Stimulated activated CD8-positive, alpha-beta memory T cell treated with anti-CD3 and anti-CD28 coated beads, Interleukin-4, amount 100 ng/mL, for 1 hour (primary cell): ENCODE measurements at places on chromosomes 16 and 17.

DNA sequence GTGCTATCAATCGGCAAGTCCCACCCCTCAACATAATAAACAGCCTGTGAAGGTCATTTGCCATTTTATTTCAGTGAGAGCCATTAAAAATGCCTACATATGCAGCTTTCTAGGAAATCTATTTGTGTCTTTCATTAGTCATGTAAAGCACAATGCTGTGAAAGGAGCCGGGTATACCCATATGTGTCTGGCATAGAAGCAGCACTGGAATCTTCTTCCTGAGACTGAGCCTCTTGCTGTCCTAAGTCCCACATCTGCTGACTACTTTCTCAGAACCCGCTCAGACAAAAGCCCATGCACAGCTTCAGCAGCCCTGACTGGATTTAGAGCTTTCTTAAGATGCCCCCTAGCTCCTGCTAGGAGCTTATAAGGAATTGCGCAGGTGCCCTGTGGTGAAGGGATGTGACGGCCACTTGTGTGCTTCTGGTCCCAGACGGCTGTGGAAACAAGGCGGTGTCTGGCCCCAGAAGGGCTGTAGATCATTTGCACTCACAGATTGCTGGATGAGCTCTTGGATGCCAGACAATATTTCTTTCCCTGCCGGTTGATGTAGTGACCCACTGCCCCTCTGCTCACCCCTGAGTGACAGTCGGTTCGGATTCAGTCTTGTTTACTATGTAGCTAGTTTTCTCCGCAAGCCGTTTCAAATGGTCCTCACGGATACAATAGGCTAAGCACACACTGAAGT lies 172.2 kb downstream of the ANKFN1 start:
- no peak for DNase-seq

DNA sequence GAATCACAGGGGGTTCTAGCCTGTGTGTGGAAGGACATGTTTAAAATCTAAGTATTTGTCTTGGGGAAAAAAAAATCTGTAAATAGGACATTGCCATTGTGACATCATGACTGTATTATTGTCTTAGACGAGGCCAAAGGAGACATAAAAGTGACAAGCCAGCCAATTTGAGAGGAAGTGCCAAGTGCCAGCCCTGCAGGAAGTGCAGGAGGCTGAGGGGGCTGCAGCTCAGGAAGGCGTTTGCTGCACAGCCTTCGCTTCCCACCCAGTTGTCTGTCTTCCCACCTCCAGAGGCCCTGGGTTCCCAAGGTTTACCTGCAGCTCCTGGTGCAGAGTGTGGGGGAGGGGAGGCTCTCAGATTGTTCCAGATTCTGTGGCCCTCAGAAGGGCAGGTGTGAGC lies 1.3 kb downstream of the ADCY7 start:
- no peak for DNase-seq

- no peak for DNase-seq
Observed at GRCh38 chr17:14545156-14545906, 244.4 kb downstream of the HS3ST3B1 start.

DNA sequence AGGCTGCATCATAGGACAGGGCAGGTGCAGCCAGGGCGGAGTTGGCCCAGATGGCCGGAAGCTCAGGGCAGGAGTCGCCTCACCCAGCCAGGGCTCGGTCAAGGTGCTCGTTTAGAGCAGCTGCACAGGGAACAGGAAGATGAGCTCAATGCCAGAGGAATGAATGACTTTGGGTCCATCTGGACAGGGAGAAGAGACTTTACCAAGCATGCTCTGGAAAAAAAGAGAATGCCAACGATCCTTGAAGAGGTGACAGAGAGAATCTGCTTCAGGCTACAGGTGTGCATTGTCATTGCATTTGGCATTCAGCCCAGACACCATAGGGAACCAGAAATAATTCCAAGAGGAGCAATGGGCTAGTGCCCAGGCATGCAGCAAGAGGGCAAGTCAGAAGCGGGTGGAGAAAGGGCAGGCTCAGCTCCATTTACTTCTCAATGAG lies 6.7 kb upstream of the MPP3 start:
- no peak for DNase-seq

DNA sequence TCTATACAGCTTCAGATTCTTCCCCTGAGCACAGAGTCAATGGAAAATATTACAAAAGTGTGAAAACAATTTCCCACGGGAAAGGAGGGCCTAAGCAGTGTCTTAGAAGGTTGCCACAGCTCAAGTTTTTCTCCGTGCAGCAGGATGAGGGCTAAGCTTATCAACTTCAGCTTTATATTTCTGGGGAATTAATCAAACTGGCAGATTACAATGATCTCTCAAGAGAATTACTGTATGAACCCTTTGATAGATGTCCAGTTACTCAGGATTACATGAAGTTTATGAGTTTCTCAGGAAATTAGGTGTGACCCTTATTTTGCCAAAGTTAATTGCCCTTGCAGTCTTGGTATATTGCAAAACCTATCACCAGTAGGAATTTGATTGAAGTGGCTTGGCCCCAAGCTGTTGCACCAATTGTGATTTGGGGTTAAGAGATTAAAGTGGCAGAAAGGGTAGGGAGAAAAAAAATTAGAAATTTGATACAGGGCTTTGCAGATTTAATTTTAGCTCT lies 298.4 kb downstream of the MAP2K6 start:
- no peak for DNase-seq

DNA sequence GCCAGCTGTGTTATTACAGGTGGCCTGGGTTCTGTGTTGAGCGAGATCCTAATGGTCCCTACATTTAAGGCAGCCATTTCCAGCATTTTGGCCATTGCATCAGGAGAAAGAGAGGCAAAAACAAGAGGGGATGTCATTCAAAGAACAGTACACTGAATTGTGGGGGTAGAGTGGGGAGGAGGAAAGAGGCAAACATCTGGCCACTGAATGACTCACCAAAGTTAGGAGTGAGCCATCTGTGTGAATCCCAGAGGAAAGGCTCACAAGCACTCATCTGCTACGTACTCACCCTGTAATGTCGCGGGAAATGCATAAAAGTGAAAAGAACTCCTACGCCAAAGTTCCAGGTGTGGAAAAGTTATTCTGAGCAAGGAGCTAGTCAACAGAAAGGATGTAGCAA lies 16.7 kb downstream of the KRABD2 start:
- DNase-seq = no peak

DNA sequence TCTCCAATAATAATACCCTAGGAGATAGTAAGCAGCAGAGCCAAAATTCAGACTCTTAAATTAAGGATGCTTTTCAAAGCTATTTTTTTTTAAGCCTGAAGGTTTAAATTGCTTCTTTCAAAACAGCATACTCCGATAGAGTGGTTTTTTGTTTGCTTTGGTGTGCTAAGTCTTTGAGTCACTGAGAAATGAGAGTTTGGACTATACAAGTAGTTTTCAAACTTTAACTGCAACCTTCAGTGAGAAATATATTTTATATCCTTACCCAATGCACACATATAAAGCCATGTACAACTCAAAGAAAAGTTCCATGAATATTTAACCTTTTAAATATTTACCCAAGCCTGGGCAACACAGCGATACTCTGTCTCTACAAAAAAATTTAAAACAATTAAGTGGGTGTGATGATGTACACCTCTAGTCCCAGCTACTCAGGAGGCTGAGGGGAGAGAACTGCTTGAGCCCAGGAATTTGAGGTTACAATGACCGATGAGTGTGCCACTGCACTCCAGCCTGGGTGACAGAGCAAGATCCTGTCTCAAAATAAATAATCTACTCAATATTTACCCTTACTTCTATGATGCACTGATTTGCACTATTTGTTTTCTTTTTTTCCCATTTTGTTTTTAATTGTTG lies 19.2 kb downstream of the DCUN1D3 start:
- no peak for DNase-seq

DNA sequence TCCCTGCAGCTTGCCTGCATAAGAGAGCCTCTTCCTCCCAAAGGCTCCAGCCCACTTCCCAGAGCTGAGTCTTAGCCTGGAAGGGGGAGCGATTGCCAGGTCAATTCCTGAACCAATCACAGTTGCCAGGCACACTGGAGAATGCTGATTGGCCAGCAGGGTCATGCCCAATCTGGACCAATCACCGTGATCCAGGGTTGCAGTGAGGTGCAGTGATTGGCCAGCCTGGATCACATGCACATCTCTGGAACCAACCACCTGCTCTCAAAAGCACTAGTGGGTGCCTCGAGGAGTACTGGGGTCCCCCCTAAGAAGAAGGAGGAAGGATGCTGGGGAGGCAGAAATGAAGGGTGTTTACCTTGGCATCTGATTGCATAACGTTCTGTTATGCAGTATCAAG lies 18.4 kb downstream of the NAGPA start:
- no peak for DNase-seq

GRCh38 chr17:78224231-78225087 lies 7.0 kb upstream of the TMEM235 start:
- no peak for DNase-seq

GRCh38 chr17:34171245-34171818 lies 83.8 kb upstream of the CCL2 start:
- DNase-seq = peak; percentile 15

GRCh38 chr17:82200743-82201497 lies 11.7 kb downstream of the CCDC57 start:
- no peak for DNase-seq

DNA sequence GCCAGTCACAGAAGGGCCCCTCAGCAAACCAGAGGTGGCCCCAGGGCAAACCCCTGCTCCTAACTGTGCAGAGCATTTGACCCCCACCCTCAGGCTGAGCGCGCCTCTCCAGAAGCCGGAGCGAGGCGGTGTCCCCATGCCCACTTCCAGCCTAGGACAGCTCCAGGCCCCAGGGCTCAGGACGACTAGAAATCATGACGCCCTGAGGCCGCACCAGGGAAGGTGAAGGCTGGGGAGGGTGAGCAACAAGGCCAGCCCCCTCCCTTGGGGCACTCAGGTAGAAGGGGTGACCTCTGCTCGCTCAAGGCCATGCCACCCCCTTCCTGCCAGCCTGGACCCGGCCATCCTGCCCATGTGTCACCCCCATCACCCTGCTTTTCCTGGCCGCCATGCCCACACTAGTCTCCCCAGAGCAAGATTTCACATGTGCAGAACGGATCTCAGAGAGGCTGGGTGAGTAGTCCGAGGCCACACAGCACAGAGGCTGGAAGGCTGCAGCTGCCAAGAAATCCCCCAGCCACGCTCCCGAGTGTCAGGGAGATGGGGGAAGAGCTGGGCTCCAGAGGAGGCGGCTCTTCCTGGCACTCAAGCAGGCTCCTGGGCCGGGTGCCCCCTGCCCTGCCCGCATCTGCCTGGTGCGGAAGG lies 2.1 kb upstream of the PVALEF start:
- no peak for DNase-seq

DNA sequence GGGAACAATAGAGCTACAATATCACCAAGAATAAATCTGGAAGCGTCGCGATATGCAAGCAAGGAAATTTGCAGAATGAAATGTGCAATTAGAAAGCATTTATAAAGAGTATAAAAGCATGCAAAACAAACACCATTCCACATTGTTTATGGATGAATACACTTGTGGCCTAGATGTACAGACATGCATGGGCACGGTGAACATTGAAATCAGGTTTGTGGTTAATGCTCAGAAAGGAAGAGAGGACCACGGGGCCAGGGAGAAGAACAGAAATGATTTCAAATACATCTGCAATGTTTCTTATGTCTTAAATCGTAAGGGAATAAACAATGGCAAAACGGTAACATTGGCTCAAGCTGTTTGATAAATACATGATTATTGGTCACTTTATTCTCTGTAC lies 235.9 kb downstream of the FOXL1 start:
- no peak for DNase-seq

- no peak for DNase-seq
Observed at GRCh38 chr16:84950906-84951305, 60.4 kb downstream of the ZDHHC7 start.

DNA sequence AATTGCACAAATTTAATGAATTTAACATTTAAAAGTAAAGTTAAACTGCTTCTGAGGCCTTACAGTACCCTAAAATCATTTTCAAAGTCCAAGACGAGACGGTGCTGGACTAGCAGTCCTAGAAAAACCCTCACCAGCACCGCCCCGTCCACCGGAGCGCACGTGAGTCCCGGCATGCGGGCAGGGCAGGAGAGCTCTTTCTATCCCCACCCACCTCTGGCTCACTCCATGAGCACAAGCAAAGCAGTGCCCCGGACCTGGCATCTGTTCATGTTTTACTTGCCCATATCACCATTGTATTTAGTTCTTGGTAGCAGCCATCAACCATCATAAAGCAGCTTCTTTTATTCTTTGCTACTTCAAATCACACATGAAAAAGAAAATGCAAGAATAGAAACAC lies 41.7 kb downstream of the ANKRD11 start:
- no peak for DNase-seq

GRCh38 chr16:78743556-78743955 lies 644.1 kb downstream of the WWOX start:
- no peak for DNase-seq

GRCh38 chr17:50661795-50662391 lies 27.2 kb downstream of the ABCC3 start:
- no peak for DNase-seq

DNA sequence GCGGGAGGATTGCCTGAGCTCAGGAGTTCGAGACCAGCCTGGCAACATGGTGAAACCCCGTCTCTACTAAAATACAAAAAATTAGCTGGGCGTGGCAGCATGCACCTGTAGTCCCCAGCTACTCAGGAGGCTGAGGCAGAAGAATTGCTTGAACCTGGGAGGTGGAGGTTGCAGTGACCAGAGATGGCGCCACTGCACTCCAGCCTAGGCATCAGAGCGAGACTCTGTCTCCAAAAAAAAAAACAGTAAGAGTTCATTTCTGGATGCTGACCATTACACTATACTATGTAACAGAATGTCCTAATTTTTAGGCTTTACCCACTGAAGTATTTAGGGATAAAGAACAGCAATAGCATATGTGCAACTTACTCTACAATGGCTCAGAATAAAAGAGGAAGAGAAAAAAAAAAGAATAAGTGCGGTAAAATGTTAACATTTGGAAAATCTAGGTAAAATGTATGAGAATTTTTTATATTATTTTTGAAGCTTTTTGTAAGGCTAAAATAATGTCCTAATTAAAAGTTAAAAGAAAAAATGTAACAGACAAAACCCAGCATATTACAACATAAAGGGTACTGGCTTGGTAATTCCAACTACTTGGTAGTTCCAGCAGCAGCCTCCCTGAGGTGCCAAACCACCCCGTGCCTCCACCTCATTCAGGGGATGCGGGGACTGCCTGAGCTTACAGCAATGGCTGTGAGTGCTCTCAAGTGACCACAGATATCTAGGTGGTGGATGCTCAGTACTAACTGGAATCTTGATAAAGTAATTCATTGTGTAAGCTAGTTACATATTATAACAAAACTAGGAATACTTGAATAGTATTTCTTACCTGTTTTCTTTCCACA lies 10.9 kb downstream of the COPS3 start:
- DNase-seq = no peak

DNA sequence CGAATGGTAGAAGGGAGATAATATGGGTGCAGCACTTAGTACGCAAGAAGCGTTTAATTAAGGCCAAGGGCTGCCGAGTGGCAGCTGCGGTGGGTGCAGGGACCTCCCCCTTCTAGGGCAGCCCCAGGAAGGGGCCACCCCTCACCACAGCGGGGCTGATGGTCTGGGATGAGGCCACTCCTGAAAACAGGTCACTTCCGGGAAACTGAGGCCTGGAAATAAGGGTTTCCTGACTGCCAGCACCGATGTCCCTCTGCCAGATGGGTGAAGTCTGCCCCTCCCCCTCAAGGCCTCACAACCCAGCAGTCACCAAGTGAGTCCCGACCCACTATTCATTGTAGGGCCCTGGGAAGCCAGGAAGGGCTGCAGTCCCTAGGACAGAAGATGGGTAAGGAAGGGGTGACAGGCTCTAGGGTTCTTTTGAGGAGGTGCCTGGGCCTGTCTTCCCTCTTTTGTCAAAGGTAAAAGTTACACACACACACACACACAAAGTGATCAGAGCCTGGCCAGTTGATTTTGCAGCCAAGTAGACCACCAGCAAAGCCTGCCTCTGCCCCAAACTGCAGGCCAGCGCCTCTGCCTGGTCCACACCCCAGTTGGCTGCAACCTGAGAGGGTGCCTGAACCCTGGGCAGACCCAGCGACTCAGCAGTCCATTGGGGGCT lies 12.5 kb downstream of the SREBF1 start:
- no peak for DNase-seq
